Endodermal cell (in vitro differentiated cells): ENCODE measurements at places on chromosomes 13 and 19. TPM values are rescaled to one million over a fixed set of nuclear protein-coding genes. Genes with fewer than 3 reads are reported as not detected.

GRCh38 chr19:2333807-2334211 lies 5.3 kb downstream of the SPPL2B start:
- DNase-seq, result no peak

GRCh38 chr13:48233046-48233888 lies at the start of gene ITM2B:
Gene ITM2B, plus strand, starts transcription at chr13:48233206. Its CDS starts 155 bp downstream, at chr13:48233361.
- no peak for DNase-seq

DNA sequence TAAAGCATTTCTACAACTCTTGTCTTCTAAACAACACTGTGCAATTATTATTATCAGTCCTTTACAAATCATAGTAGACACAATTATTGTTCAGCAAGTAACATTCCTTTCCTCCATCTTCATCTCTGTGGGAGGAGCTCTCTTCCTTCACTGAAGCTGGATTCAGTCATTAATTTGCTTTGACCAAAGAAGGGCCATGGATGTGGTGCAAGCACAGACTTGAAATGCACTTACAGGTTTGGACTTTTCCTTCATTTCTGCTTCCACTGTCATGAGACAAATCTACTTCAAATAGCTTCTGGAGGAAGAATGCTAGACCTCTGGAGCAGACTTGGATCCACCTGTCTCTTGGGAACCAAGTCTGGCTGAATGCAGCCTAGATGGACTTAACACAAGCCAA lies 336.6 kb upstream of the SLITRK6 start:
- no peak for DNase-seq

DNA sequence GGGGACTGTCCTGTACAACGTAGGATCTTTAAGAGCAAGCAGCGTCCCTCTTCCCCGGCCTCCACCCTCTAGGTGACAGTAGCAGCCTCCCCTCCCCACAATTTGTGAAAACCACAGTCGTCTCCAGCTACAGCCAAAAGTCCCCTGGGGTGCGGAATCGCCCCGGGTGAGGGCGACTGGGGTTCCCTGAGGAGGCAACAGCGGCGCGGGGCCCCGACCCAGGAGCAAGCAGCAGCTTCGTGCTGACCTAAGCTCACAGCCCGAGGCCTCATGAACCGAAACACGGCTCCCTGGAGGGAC lies 322 bp downstream of the ZNF558 start:
- DNase-seq, result no peak

DNA sequence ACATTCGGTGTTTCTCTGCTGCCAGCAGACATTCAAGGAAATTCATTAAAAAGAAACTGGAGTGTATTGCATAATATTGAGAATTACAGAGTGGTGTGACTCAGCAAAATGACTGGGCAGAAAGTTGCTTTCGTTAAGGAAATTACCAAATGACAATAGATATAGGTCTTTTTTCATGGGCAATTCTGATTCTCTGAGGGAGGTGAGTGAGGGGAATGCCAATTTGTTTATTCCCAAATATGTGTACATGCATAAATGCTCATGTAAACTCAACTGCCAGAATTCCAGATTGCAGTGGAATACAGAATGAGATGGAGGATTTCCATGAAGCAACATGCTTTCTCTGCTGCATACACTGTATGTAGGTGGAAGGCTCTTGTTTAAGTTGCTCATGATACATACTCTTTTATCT lies 1730.1 kb downstream of the SLITRK5 start:
- DNase-seq, result no peak

DNA sequence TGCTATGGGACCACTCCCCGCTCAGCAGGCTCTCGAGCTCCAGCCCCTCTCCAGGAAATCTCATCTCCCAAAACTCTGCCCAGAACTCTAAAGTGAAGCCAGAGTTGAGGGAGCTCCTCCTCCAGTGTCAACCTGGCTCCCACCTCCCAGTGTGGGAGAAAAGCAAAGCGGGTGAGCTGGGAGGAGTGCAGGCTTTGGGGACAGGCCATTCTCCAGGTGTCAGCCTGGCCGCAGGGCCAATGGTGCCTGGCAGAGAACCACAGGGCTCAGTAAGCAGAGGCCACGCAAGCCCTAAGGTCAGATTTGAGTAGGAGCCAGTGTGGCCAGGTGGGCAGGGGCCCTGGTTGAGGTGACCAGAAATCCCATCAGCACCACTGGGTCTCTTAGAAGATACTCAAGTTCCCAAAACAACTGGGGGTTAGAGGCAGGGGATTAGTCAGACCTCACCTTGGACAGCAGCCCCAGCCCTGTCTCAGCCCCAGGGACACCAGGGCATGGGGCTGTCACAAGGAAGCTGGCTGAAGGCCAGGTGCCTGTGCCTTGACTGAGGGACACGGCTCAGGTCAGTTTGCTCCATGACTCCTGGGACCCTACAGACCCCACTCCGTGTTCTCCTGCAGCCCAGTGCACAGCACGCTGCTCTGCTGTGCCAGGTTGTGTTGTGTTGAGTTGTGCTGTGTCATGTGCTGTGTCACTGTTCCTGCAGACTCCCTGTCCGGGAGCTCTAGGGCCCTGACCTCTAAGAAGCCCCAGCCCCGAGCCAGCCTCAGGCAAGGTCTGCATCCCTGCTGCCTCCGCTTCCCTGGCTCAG lies 2.8 kb upstream of the ZNF181 start:
- DNase-seq, result no peak

- no peak for DNase-seq
Measured at GRCh38 chr19:17564781-17565180, 9.3 kb downstream of the COLGALT1 start.

GRCh38 chr19:17784201-17785008 lies 10.5 kb upstream of the B3GNT3 start:
- DNase-seq, result peak; percentile 95

GRCh38 chr13:79723519-79724024 lies 242.6 kb downstream of the NDFIP2 start:
- no peak for DNase-seq

DNA sequence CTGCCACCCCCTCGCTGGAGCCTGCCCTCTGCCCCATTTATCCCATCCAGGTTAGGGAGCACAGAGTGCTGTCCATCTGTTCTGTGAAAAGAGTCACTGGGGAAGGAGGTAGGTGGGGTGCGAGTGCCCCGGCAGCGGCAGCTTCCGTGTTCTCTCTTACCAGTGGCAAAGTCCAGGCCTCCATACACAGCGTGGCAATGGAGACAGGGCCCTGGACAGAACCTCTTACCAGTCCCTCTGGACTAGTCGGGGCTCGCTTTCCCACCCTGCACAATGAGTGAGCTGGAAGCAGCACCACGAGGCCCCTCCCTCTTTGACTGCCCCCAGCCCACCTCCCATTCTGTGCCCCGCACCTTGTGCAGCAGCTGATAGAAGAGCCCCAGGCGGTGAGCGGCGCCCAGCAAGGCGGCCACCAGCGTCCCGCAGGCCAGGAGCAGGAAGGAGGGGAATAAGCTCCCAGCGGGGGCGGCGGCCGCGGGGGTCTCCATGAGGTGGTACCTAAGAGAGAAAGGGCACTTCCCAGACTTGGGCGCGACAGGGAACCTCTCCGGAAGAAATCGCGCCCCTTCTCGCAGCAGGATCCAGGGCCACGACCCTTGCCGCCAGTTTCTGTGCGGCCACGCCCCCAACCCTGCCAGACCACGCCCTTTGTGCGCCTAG lies 17.5 kb downstream of the SYDE1 start:
- DNase-seq, result no peak

The F2RL3 gene
- not detected in 3 replicates for total RNA-seq

The ZNF530 gene
- total RNA-seq, result 3.2 to 10.1 TPM (median 8.4 TPM) in 3 replicates

The SIGLEC5 gene
- total RNA-seq, result not detected in 2 replicates

The ANGPTL8 gene
- total RNA-seq, result not detected in 3 replicates

The PHLDB3 gene
- 7.6 to 24.6 TPM (median 13.5 TPM) in 3 replicates for total RNA-seq

The RABAC1 gene
- total RNA-seq, result 117 and 122 TPM in 2 replicates

The ATP12A gene
- 4.0 and 4.9 TPM in 2 replicates for total RNA-seq
